ENCODE measurements at places on chromosomes 11 and 22.

GRCh38 chr11:63012839-63013238, 2.8 kb downstream of the SLC22A8 start:
- no peak for DNase-seq

- DNase-seq = no peak
These were observed 6.4 kb downstream of the CD82 start for GRCh38 chr11:44571871-44572270.

DNA sequence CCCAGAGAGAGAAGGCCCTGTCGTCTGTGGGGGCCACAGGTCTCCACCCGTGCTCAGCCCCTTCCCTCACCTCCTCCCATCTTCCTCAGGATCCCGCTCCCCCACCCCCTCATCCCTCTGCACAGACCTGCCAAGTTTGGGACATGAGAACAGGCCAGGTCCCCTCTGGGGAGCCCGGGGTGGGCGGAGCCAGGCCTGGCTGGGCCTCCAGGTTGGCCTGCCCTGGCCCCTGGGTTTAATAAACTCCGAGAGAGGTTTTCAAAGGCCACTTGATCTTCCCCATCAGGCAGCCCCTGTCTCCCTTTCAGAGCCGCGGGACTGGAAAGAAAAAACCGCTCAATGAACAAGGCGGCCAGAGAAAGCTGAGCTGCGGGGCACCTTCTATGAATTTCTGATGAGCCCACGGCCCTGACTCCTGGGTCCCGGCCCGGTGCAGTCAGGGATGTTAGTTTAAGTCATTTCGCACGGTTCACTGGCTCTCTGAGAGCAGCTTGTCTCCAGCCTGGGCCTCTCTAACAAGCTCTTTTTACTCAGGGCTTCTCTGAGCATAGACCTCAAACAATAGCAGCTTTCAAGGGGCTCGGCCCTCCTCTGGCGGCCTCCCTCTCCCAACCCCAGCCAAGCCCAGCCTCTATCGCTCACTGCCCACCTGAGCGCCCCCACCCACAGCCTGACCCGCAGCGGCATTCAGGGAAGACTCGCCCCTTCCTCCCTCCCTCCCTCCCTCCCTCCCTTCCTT, 64.8 kb downstream of the RPUSD4 start:
- DNase-seq = no peak

GRCh38 chr11:116917632-116918031, 80.2 kb upstream of the APOA1 start:
- no peak for DNase-seq
